ENCODE measurements at places on chromosomes 2 and 18.

DNA sequence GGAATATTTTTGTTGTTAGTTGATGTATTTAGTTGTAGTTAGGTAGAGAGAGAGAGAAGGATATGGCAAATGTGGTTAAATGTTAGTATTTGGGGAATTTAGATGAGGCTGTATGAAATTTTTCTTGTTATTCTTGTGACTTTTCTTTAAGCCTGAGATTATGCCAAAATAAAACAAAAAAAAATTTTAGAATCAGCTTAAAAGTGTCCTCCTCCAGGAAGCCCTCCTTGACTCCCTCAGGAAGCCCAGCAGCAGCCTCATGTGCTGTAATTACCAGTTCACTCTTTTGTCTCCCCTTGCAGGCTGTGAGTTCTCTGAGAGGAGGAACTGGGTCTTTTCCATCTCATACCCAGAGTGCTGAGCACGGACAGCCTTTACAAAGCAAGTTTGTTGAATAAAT lies 243.5 kb downstream of the TFCP2L1 start:
- no peak for DNase-seq

DNA sequence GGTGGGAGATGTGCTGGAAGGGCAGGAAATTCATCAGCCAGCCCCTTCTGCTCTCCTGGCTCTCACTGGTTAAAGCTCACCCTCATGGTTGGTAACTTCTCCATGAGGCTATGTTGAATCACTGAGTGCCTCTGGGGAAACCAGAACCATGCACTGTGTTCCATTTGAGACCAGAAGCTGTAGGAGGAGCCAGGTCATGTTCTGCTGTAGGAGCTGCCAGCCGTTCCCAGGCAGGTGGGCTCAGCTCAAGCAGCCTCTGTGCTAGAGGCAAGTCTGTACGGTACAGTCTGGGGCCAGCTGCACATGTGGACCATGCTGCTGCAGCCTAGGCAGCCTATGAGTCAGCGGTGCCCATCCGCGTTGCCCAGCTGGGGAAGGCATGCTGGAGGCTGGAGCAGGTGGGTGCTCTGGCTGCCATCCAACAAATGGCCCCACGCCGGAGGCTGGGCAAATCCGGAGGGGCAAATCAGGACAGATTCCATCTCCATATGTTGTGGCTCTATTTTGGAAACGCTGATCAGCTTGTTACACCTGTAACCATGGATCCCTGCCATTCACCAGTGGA lies 22.0 kb upstream of the KCNF1 start:
- no peak for DNase-seq

DNA sequence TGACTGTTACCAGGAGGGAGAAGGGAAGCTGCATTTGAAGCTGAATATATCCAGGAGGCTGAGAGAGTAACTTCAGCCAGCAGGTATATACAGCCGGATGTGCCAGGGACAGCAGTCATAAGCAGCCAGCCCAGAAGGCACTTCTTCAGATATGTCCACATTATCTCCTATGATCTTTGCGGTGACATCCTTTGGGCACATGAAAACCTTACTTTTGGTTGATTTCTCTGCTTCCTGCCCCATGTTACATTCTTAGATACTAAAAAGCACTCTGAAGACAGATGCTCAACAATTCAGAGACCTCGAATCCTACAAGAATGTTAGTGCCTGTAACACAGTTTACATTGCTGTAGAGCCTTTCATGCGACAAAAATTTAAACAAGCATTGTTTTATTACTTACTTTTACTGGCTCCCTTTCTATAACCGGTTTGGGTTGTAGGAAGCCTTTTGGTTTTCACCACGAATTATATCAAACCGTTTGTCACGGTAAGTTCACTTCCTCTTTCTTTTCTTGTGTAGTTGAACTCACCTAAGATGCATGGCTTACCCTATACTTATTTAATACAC lies 50.3 kb upstream of the TLK1 start:
- DNase-seq: no peak

DNA sequence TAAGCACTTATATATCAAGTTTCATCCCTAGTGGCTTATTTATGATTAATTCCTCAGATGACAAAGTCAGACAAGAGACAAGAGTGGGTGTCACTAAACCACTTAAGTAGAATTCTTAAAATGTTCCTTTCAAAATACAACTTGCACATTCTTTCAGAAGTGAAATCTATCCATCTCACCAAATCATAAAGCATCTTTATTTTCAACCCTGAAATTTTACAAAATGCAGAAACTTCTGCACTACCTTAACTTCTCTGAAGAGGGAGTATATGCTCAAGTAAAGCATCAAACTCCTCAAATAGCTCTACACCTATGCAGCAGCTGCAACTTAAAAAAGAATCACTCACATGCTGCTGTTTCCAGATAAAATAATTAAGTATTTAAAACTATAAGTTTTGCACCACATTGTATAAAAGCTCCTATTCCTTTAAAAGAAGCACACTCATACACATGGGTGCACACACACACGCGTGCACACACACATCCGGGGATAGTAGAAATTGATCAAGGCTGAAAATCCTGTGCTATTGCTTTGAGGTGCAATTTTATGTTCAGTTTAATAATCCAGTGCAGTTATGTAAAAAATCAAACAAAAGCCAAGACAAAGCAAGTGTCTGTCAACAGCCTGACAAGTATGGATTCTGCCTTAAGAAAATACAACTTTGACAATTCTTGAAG lies 244.5 kb downstream of the TCF4 start:
- no peak for DNase-seq

GRCh38 chr2:126846241-126846640 lies 52.4 kb upstream of the TEX51 start:
- DNase-seq: no peak
